ENCODE measurements at places on chromosomes 5 and 9.

DNA sequence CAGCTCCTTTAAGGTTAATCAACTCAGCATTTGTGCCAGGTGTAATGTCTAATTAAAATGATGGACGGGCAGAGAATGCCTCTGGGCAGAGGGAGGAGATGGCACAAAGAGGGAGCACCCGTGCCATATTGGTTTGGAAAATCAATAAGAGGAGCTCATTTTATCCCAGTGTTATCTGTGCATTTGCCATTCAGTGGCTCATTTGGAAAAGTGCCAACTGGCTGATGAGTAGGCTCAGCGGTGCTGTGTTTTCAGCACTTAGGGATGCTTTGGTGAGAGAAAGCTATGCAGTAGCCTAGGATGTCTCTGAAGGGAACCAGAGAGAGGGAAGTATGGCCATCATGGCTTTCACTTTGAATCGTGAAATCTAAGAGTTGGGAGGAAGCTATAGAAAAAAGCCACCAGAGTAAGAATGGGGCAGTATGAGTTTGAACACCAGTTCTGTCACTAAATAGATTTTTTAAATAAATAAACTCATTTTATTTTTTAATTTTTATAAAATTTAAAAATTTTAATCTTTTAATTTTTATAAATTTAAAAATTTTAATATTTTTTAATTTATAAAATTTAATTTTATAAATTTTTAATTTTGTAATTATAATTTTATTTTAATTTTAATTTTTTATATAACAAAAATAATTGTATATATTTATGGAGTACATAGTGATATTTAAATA lies 472.8 kb downstream of the BRINP1 start:
- DNase-seq: no peak

- no peak for DNase-seq
These were observed 47.5 kb downstream of the FEM1C start for GRCh38 chr5:115496936-115497576.

DNA sequence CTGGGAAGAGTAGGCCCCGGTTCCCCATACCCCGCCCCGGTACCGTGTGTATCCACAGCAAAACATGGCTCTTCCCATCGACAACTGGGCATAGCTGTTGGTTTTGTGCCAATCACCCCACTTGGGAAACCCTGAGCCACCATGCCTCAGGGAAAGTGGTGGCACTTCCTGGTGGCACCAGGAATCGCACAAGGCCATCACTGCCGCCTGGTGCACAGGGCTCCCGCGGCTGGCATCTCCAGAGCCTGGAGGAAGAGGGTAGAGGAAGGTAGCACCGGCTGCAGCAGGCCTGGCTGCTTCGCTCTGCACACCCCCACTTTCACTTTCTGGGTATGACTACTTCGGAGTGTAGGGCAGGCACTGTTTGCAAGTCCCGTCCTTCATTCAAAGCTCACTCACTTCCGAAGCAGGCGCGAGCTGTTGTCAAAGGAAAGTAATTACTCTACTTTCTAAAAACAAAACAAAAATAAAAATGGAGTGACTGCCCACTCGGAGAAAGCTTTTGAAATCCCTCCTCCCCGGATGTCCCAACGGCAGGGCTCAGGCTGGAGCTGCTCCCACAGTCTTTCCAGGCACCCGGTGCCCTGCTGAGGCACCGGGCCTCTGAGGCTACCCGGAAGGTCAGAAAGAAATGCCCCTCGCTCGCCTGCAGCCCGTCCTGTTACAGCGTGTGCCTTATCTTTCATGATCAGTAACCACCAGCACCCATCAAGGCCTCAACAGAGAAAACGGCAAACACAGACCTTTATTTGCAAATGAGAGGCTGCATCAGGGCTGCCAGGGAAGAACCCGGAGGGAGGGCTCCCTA lies 2.0 kb downstream of the BRD3 start:
- DNase-seq: no peak

- no peak for DNase-seq
These were observed 27.9 kb upstream of the IFNA14 start for GRCh38 chr9:21267485-21268346.

GRCh38 chr9:120980951-120981350 lies 54.4 kb upstream of the TRAF1 start:
- no peak for DNase-seq

DNA sequence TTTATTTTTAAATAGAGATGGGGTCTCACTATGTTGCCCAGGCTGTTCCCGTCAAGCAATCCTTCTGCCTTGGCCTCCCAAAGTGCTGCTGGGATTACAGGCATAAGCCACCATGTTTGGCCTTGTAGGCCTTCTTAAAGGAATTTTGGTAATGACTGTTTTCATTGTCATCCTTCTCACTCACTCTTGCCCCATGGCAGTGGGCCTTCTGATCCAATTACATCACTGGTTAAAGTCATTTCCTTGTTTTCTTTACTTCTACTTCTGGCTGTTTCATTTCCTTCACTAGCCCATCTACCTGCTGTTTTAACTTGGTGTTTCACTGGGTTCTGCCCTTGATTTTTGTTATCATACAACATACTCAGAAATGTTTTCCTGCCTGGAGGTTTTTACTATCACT lies 20.1 kb upstream of the NIM1K start:
- no peak for DNase-seq

- no peak for DNase-seq
These were observed 43.5 kb upstream of the FABP6 start for GRCh38 chr5:160185626-160186360.

DNA sequence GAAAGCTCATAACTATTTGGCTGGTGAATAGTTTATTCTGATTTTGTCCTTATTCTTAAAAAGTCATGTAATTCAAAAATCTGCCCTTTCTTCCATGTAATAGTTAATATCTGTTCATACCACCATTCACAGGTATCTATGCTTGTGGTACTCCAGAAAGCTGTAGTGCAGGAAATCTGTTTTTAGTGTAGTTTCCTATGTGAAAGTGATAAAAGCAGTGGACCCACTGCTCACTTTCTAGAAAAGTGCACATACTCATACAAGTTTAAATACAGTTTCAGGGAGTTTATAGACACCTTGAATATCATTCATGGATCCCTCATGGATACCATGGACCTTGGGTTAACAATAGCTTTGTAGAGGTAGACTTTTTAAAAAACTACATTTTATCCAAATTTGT lies 20.2 kb downstream of the PBX3 start:
- DNase-seq: no peak

GRCh38 chr9:3887221-3887653 lies 361.4 kb upstream of the RFX3 start:
- no peak for DNase-seq

All from nucleus accumbens (tissue), 56 donors.